ENCODE measurements at places on chromosomes 13 and 19.
A peak's percentile ranks its signal among the peaks of the same experiment; 100 is the strongest.

- DNase-seq, result no peak
Measured at GRCh38 chr13:37956536-37956935, 87.0 kb upstream of the TRPC4 start.

DNA sequence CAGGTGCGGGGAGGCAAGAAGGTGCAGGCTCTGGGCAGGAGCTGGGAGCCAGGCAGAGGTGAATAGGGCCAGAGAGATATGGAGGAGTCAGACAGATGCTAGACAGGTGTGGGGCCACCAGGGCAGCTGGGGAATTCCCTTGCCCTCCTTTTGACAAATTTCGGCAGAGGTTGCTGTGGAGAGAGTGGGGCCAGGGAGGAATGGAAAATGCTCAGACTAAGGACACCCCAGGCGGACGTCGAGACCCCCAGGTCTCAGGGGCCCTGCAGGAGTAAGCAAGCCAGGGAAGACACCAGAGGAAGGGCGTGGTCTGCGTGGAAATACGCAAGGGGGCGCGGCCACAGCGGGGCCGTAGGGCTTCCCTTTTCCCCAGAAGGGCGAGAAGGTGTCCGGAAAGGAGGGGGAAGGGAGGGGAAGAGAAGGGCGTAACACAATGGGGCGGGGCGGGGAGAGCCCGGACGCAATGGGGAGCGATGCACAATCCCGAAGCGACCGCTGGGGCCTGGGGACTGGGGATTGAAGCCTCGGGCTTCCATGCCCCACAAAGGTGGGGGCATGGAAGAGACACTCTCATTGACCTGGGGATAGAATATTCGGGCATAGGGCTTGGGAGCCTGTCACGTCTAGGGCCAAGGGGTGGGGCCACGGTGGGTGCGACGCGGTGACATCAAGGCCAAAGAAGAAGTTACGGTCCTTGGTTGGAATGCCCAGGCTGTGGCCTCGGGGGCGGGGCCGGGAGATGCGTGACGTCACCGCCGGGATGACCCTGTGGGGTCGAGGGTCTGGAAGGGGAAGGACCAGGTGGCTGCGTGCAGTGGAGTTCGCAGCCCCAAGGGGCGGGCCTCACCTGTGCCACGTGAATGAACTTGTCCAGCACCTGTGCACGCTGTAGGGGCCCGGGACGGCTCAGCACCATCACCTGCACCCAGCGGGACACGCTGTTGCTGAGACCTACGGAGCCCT is 8.2 kb downstream of the RASGRP4 start:
- peak; percentile 93 for DNase-seq

GRCh38 chr19:29845574-29846176 is 33.9 kb downstream of the CCNE1 start:
- no peak for DNase-seq

DNA sequence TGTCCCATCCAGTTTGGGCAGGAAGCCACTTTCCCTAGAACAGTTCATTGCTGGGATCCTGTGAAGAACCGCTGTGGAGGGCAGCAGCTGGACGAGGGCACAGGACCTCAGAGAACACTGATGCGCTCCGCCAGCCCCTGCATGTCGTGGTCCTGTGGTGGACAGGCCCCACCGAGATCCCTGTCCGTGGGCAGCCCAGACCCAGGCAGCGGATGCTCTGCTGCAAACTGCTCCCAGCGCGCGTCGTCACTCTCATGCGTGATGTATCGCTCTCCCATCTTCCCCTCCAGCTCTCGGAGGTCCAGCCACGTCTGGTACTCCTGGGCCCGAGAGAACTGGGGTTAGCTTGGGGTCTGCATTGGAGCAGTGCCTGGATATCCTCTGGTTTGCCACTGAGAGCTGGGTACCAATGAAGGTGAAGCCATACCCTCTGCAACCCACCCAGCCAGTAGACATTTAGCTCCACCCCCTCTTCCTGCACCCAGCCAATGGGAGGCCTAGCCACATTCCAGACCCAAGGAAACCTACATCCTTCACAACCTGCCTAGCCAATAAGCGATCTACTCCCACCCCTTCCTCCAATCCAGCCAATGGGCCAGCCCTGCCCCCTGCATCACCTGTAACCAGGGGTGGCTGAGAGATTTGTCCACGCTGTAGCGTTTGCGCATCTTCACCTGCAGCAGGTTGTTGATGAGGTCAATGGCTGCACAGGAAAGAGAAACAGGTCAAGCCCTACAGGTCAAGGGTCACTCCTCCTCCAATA is 13.6 kb upstream of the DACT3 start:
- no peak for DNase-seq

DNA sequence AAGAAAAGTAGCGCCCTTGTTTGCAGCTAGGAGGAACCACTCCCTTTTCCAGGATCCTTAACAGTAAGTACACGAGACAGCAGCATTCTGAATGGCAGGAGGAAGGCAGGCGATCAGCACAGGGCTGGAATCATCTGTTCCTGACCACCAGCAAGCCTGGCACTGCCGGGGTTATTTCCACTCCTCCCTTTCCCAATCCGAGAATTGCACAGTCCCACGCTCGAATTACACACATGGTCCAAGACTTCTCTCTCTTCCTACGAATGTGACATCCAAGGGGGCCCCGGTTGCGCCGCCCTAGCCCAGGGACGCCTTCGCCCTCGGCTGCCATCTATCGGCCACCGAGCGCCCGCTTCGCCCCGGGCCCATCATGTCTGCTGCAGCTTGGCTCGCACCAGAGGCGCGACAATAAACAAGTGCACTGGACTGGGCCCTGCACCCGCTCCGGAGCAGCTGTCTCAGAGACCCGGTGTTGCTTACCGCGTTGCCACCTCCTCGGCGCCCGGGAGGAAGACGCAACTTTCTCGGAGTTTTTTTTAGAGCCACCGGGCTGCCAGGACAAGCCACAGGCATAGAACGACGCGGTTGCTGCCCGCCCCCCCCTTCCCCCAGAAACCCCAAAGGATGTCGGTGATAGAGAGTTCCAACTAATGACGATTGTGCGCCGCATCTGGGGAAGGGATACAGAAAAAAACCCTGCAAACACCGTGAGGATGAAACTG is at the start of gene SLITRK5:
Gene SLITRK5 (plus strand): TSS at position 341 of the 722 bp plus-strand sequence. CDS start 4,018 bp downstream, outside the sequence.
- DNase-seq, result peak; percentile 18

- DNase-seq, result no peak
Measured at GRCh38 chr19:8304841-8305621, 3.1 kb downstream of the CD320 start.

DNA sequence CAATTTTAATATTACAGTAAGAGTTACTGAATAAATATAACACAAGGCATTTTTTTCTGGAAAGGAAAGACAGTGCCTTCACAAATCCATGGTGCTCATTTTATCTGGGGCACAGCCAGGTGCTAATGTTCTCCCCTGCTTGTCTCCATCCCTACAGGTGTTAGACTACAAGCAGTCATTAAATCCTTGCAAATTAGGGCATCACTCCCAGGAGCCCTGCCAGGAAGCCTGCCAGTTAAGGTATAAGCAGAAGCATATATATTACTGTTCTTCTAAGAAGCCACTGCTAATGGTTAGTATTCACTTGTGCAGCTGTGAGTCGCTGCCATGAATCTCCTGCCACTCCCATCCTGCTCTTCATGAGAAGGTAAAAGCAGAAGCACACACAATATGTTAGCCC is 149.7 kb downstream of the OXGR1 start:
- DNase-seq, result no peak

- peak; percentile 76 for DNase-seq
Measured at GRCh38 chr13:30720172-30720869, 15.0 kb upstream of the ALOX5AP start.

DNA sequence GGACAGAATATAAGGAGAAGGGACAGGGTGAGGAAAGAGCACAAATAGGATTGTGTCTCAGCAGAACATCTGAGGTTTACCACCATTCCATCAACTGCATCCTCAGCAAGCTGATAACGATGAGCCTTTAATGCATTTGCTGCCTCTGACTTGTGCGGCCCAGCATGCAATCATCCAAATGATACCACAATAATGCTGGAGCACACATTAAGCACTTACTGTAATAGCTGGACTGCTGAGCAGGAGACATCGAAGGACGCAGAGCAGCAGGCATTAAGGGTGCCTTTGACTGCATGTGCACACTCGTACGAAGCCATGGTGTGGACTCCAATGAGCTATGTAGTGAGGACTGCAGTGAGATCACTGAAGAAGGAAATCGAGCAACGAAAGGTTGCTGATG is 469.4 kb downstream of the FOXO1 start:
- DNase-seq, result no peak

DNA sequence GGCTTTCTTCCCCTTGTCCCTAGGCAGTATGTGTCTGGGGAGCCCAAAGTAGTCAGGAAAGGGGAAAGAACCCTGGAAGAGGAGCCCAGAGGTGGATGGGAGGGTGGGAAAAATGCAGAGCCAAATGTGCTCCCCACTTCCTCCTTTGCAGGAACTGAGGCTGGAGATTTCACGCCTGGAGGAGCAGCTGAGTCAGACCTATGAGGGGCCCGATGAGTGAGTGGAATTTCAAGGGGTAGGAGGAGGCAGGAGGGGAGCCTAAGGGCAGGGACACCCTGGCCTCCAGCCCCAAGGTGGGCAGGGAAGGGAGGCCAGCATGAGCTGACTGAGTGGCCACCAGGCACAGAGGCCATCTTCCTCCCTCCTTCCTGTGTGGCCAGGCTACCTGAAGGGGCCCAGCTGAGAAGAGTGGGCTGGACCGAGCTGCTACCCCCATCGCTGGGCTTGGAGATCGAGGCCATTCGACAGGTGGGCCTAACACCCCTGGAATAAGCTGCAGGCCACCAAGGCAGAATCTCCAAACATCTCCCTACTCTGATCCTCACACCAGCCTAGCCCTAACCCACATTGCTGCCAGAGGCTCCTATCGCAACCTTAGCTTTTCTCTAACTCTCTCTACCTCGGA is 14.3 kb downstream of the PTH2 start:
- DNase-seq, result peak; percentile 12

GRCh38 chr19:28487999-28488398 is 725.0 kb downstream of the UQCRFS1 start:
- DNase-seq, result no peak

- no peak for DNase-seq
Measured at GRCh38 chr13:34207334-34207733, 389.4 kb downstream of the RFC3 start.

GRCh38 chr13:33125821-33126570 is 109.8 kb downstream of the KL start:
- DNase-seq, result no peak

DNA sequence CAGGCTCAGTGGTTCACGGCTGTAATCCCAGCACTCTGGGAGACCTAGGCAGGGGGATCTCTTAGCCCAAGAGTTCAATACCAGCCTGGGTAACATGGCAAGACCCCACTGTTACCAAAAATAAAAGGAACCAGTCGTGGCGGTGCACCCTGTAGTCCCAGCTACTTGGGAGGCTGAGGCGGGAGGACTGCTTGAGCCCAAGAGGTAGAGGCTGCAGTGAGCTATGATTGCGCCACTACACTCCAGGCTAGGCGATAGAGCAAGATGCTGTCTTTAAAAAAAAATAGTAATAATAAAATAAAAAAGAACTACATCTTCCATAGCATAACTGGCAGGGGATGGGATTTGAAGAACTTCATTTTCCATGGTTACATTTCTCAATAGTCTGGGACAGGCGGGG is 3.0 kb downstream of the LYPD3 start:
- DNase-seq, result no peak

DNA sequence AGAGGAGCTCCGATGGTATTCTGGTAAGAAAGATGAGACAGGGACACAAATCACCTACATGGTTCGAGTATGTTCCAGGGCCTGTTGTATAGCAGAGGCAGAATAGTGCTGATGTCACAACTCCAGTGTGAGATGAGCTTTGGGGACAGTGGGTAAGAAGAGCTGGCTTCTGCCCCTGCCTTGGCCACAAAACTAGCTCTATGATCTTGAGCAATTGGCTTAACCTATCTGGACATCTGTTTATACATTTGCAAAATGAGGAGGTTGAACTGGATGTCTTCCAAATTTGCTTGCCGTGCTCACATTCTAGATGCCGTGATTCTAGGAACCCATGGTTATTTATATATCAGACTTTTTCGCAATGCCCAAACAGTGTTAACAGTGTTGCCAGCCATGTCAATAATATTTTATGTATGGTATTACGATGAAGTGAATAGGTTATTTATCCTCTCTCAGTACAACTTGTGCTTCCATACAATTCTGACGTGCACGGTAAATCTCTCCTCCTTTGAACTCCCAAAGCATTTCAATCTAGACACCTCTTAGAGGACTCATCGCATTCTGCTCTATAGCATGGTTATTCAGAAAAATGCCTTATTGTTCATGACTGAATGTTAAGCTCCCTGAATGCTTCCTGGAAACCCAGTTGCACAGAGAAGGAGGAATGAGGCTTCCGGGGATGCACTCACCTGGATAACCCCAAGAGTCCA is 316.0 kb downstream of the FOXO1 start:
- DNase-seq, result no peak

- no peak for DNase-seq
Measured at GRCh38 chr13:39536906-39537305, 66.1 kb downstream of the LHFPL6 start.

GRCh38 chr19:47271949-47272348 is 2.7 kb upstream of the INAFM1 start:
- DNase-seq, result no peak

DNA sequence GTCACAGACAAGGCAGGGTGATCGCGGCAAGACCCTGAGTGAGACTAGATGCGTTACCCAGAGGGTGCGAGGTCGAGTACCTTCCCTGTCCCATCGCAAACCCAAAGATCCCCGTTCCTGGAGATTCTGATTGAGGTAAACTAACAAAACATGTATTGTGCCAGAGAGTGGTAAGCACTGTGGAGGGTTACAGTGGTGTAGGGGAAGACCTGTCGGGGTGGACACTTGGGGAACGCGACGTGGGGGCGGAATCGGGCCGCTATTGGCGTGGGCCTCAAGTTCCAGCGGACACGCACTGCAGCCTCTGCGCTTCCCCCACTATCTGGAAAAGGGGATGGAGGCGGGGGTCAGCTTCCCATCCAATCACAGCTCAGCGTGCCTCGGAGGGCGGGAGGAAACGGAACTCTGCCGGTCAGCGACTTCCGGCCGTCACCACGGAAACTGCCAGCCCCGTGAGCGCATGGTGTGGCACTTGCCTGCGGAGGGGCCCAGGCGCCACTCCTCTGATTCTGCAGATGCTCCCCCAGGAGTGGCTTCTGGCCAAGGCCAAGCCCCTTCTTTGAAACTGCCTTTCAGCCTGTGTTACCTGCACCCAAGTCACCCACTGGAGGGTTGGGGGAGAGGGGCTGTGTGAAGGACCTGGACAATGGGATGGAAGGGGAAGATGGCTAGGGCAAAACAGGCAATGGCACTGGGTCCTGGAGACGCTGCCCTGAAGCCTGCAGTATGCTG is 1.0 kb upstream of the UBE2M start:
- peak; percentile 87 for DNase-seq

DNA sequence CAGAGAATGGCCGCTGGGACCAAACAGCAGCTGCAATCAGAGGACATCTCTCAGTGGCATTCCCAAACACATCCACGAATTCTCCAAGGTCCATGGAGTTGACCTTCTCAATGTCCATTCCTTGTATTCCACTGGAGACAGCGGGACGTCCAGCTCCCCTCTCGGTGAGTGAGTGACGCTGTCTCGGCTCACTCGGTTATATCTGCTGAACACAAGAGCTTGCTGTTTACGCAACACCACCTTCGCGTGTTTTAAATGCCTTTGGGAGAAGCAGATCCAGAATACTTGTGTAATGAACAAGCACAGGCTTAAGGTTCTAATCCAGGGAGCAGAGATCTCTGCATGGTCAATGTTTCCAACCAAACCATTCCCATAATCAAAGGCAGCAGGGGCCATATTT is at the start of gene URAD:
Gene URAD (minus strand): TSS at position 174 of the 400 bp plus-strand sequence. CDS start 56 bp downstream, at position 118.
- DNase-seq, result no peak

GRCh38 chr13:75312884-75313520 is 169.0 kb downstream of the TBC1D4 start:
- DNase-seq, result no peak

Measured in CD14-positive monocyte (primary cell).